Retinal pigment epithelial cell (primary cell): ENCODE measurements at places on chromosomes 11 and 22.

DNA sequence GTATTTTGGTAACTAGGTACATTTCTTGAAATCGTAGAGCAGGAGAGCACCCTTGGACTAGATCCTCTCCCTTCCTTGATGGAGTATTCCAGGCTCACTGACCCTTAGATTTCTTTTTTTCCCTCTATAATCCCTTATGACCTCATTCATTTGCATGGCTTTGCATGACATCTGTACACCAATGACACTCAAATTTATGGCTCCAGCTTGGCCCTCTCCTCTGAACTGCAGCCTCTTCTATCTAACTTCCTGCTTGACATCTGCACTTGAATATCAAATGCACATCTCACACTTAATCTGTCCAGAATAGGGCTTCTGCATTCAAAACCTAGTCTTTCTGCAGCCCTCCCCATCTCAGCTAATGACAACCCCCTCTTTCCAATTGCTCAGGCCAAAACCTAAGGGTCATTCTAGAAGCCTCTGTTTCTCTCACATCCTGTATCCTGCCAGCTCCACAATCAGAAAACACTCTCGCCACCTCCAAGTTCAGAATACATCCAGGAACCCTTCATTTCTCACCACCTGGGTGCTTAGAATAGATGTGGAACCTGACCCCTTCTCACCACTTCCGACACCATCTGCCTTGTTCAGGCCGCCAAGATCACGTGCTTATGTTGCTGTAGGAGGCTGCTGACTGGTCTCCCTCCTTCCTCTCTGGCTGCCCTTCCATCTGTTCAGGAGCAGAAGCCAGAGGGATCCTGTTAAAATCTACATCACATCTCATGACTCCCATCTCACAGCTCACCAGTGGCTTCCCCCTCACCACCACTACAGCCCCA, 138.9 kb upstream of the MTNR1B start:
- no peak for DNase-seq

DNA sequence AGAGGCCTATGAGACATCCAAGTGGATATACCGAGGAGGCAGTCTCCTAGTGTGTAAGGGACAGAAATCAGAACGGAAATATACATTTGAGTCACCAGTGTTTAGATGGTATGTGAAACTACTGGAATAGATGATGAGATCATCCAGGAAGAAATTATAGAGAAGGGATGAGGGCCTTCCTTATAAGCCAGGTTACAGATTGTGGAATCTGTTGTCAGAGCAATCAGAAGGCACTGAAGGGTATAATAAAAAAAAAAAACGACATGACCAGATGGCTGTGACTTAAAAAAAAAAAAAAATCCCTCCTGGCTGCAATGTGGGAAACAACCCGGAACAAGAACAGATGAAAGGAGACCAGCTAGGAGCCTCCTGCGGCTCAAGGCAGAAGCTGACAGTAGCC, 2.7 kb downstream of the MAJIN start:
- no peak for DNase-seq

DNA sequence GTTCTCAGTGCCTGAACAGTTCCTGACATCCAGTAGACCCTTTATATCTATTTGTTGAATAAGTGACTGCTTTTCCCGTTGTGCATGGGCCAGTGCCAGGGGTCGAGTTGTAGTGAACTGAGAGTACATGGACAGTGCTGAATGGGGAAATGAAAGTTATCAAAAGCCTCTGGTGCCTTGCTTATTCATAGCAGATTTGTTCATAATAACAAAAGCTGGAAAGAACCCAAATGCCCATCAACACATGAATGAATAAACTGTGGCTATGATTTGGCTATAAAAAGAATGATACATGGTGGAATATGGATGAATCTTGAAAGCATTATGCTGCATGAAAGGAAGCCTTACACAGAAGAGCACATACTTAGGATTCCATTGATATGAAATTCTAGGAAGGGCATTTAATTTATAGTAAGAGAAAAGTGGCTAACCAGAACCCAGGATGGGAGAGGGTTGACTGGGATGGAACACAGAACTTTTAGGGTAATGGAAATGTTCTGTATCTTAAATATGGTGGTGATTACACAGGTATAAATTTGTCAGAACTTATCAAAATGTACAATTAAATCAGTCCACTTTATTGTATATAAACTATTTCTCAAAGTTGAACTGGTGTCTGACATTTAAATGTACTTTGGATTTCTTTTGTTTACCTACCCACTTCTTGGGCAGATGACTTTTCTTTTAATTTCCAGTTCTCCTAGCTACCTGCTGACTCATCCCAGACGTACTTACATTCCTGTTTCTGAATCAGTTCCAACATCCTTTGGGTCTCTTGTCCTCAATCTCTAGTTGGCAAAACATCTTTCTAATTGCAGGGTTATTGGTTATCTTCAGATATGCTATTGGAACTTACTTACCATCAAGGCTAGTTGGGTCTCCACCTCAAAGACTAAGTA, 42.8 kb downstream of the PACS1 start:
- no peak for DNase-seq

- DNase-seq = no peak
Observed at GRCh38 chr22:19085233-19085718, 36.9 kb downstream of the DGCR2 start.

DNA sequence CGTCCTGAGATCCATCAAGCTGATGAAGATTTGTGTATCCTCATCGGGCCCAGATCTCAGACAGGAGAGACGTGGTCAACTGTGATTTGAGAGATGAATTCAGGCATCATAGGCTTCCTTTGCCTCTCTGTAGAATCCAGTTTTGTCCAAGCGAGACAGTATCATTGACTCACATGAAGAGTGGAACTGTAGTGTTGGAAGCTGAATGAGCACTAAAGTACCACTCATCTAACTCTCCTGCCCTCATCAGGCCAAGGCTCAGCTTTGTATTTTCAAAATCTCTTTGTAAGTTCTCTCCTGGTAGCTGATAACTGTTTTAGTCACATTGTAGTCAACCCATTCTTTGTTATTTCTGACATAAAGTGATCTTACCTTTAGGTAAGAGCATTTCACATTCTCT, 85.1 kb downstream of the KIRREL3 start:
- no peak for DNase-seq

DNA sequence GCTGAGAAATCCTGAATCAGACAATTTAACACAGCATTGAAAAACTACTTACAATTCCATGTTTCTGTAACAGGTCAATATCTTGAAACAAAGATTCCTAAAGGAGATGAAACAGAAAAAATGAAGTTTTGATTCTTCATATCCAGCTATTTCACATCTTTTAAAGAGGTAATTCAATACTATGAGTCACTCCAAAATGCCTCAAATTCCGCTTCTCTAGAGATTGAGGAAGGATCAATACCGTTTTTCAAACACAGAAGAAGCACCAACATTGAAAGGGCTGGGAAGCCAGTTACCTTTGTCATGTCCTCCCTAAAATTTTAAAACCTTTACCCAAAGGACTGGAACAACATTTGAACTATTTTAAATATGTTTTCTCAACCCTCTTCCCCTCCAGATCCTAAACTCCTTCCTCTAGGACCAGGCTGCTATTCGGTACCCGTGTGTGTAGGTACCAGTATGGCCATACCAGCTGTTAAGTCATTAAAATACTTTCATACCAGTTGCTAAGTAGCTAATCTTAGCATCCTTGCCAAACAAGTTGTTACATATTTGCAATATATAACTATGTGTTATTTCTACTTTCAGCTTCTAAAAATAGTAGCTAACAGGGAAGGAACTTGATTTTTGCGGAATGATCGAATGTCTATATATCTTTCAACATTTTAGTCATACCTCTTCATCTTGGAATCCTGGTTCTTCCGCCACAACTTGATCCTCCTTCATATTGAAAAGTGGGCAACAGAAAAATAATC, 2.3 kb downstream of the DMC1 start:
- DNase-seq = no peak

- DNase-seq = no peak
Observed at GRCh38 chr22:19438298-19438697, 6.0 kb downstream of the MRPL40 start.

- no peak for DNase-seq
Observed at GRCh38 chr11:60625262-60625661, 74.2 kb upstream of the MS4A8 start.

- peak; percentile 77 for DNase-seq
Observed at GRCh38 chr11:111561791-111562325, 21.3 kb downstream of the LAYN start.

DNA sequence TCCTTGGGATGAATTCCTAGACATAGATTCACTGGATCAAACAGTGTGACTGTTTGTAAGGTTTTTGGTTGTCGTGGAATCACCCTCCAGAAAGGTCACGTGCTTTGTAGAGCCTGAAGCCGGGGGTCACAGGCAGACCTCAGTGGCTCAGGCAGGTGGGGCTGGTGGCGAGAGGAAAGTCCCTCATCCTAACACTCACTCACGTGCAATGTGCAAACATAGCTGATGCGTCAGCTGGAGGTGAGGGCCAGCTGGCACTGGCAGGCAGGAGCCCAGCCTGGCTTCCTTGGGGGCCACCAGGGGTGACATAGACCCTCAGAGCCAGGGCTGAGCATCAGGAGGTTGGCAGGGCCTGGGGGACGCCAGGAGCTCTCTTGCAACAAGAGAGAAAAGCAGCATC, 90.0 kb downstream of the ARHGAP8 start:
- no peak for DNase-seq

GRCh38 chr11:2929531-2929949, 320 bp upstream of the PHLDA2 start:
- no peak for DNase-seq

DNA sequence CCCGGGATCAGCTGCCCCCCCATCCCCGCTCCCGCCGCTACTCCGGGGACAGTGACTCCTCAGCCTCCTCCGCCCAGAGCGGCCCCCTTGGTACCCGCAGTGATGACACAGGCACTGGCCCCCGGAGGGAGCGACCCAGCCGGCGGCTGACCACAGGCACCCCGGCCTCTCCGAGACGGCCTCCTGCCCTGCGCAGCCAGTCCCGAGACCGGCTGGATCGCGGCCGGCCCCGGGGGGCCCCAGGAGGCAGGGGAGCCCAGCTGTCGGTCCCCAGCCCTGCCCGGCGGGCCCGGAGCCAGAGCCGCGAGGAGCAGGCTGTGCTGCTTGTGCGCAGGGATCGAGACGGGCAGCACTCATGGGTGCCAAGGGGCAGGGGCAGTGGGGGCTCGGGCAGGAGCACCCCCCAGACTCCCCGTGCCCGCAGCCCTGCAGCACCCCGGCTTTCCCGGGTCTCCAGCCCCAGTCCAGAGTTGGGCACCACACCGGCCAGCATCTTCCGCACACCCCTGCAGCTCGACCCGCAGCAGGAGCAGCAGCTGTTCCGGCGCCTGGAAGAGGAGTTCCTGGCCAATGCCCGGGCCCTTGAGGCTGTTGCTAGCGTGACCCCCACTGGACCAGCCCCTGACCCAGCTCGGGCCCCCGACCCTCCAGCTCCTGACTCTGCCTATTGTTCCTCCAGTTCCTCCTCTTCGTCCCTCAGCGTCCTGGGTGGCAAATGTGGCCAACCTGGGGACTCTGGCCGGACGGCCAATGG, 3.9 kb downstream of the RASL10A start:
- DNase-seq = no peak

- no peak for DNase-seq
Observed at GRCh38 chr22:26359156-26359555, 69.9 kb upstream of the ASPHD2 start.

DNA sequence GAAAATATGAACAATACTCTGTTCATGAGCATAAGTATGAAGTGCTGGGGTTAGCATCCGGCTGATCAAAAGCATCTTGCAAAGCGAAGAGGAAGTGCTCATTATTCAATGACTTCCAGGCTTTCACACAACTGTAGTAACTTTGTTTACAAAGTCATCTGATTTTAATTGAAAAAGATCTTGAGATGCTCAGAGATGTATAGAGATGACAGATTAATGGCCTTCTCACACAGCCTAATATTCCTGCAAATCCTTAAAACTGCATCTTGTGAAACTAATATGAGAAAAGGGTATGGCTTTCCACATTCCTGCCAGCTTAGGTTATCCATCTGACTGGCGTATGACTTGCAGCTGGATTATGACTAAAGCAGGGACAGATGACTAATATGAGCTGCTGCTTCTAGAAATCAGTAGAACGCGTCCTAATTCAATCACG, 125.4 kb downstream of the CASP12 start:
- DNase-seq = peak; percentile 95

GRCh38 chr11:112685111-112685510, 276.1 kb upstream of the NCAM1 start:
- DNase-seq = no peak

GRCh38 chr11:39617971-39618370, 1841.5 kb downstream of the LRRC4C start:
- DNase-seq = no peak

- DNase-seq = no peak
Observed at GRCh38 chr11:109138196-109138595, 283.8 kb upstream of the C11orf87 start.

- DNase-seq = no peak
Observed at GRCh38 chr11:117959438-117960149, 26.6 kb upstream of the IL10RA start.

DNA sequence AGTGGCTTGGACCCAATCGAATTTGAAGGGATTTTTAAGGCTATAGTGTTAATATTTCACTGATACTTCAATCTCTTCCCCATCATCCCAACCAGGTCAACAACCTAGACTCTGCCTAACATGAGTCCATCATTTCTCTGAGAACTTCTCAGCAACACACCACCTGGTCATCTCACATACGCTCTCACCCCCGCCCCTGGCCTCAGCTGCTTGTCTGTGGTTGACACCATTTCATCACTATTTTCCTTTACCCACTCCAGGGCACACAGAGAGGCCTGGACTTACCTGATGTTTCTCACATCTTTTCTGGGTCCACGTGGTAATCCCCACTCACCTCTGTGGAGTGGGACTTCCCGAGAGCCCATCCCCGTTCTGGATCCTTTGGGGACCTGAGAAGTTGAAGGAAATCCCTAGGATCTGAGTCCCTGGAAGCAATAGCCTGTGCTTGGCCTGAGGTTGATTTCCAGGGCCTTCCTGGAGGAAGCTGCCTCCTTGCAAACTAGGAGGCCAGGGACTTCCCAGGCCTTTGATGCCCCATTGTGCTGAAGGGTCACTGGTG, 3.2 kb downstream of the P2RX3 start:
- no peak for DNase-seq

DNA sequence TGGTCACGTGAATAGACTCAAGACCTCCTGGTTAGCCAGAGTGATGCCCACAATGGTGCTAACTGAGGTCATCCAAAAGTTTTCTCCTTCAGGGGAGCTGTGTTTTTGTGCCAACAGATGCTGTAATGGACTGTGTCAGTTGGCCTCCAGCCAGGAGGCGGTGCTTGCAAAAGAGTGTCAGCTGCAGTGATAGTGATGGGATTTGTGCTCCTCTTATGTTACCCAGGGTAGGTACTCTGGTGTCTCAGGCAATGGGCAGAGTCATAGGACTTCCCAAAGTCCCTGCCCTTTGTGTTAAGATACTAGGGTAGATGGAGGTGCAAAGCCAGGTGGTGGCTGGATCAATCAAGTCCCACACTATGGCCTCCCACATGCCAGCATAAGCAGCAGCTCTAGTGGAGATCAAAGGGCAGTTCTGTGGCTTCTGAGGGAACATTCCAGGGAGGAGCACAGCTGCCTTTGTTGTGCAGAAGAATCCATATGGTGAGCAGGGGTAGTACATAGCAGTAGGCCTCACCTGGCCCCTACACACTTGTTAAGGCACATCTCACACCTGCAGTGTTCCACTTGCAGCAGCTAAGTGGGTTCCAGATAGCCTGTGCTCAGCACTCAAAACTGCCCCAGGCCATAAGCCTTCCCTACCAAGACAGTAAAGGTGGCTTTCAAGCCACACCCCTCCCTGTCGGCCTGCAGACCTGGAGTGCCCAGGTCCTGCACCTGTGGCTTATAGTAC, 9.4 kb upstream of the FANCF start:
- peak; percentile 6 for DNase-seq
